ENCODE measurements at places on chromosomes 1 and 21. TPM values are rescaled to one million over a fixed set of nuclear protein-coding genes. Genes with fewer than 3 reads are reported as not detected.

DNA sequence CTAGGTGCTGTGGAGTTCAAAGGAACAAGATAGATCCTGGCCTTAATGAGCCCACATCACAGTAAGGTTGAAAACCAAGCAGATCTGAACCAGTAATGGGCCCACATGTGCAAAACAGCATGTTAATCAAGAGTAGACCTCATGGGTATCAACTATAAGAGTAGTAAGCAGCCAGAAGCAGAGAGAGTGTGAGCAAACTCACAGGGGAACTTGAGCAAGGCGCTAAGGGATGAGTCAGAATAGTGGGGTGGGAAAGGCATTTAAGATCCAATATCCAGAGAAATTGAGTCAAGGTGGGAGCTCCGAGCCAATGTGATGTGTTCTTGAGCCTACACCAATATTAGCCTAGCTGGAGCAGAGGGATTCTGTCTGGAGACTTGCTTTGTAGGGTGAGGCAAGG, 52.4 kb upstream of the GJA5 start:
- no peak overlapping the region for H3K27ac ChIP-seq
- no peaks in the 10 kb centered on the region for H3K36me3 ChIP-seq
- peaks cover 12% of the 10 kb centered on the region for H3K4me1 ChIP-seq
- no peak overlapping the region for H3K4me3 ChIP-seq

The SLC39A1 gene
- 136 TPM for total RNA-seq

DNA sequence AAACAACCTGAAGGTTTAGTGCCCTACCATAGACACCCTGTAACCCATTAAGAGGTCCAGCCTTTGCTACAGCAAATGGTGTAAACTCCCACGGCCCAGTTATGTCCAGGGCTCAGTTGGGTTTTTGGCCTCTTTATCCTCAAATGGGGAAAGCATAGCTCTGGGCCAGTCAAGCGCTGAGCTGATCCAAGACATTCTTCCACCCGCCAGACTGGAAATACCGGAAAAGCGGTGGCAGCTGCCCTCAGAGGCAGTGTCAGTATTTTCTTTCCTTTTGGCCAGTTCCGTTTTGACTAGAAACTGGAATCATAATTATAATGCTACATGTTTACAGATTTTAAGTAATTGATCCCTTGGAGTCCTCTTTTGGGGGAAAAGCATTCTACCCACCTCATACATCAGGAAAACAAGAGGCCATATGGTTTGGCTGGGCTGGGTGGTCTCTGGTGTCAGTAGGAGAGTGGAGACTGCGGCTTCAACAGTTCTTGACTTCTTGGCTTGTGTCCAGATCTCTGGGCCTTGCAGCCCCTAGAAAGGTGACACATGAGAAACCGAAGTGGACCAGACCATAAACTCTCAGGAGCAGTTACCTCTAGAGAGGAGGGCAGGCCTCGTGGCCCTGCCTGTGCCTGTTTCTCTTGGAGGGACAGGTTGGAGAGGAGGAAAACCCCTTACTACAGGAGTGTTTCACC, 30.2 kb upstream of the CLDN14 start:
- H3K36me3 ChIP-seq, result no peaks in the 10 kb centered on the region
- H3K4me3 ChIP-seq, result no peak overlapping the region
- no peak for DNase-seq
- peaks cover 14% of the 10 kb centered on the region for H3K4me1 ChIP-seq
- H3K27me3 ChIP-seq, result peaks cover 2% of the 10 kb centered on the region

DNA sequence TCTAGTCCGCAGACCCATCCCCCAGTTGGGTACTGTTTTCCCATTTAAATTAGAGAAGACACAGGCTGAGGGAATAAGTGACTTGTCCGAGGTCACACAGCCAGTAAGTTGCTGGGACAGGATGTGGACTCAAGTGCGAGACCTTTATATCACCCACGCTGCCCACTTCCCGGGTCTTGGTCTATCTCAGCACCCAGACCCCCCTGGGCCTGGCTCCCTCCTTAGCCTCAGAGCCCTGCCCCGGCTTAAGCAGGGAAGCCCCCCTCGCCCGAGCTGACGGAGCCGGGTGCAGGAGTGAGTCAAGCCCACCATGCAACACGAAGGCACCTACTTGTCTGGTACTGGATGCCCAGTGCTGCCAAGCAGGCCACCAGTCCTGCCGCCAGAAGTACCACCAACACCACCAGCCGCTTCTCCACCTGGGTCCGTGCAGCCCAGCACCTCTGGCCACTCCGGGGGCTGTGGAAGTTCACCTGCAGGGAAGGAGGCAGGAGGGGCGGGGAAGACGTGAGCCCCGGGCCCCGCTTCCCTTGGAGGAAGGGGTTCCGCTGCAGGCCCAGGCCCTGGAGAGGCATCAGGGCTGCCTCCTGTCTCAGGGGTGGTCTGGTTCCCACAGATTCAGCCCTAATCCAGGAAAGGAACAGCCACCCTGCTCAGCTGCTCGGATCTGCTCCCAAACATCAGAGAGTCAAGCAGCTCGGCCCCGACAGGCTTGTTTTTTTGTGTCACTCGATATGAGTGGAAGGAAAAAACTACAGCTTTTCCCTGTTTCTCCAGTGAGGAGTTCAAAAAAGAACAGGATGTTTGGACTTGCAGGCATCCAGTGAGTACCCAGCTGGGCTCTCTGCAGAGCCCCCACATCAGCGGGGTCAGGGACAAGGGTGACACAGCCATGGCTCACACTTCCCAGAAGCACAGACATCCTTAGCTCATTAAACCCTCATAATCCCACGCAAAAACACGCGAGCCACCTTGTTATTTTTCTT, 11.1 kb downstream of the ECE1 start:
- peak overlapping the region; percentile 100 for H3K27ac ChIP-seq
- peak overlapping the region; percentile 79 for H3K4me3 ChIP-seq
- H3K4me1 ChIP-seq, result peaks cover 74% of the 10 kb centered on the region
- H3K36me3 ChIP-seq, result peaks cover 5% of the 10 kb centered on the region
- peaks cover 8% of the 10 kb centered on the region for H3K27me3 ChIP-seq

- peaks cover 4% of the 10 kb centered on the region for H3K4me1 ChIP-seq
- no peaks in the 10 kb centered on the region for H3K27me3 ChIP-seq
- DNase-seq, result no peak
- H3K27ac ChIP-seq, result no peak overlapping the region
- H3K36me3 ChIP-seq, result no peaks in the 10 kb centered on the region
- no peak overlapping the region for H3K4me3 ChIP-seq
Measured at GRCh38 chr1:102365071-102365470, 368.3 kb upstream of the OLFM3 start.

DNA sequence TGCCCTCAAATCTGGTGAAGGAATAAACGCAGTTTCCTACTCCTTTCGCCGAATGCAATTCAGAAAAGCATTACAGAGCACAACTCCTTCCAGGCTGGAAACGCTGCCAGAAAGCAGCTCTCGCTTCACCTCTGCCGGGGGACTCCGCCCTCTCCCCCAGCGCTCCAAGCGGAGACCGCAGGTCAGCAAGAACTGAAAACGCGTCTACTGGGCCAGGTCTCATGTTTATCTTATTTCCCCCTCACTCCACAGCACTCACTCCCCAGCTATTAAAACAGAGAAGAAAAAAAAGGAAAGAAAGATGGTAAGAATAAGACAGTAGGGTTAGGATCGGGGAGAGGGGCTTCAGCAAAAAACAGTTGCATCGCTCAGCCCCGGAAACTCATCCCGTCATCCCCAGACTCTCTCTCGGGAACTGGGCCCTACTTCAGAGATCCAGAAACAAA, 833 bp upstream of the RCOR3 start:
- peak; percentile 68 for DNase-seq
- H3K36me3 ChIP-seq, result peaks cover 5% of the 10 kb centered on the region
- H3K4me1 ChIP-seq, result peaks cover 18% of the 10 kb centered on the region
- H3K27me3 ChIP-seq, result peaks cover 12% of the 10 kb centered on the region
- H3K4me3 ChIP-seq, result peak overlapping the region; percentile 96

DNA sequence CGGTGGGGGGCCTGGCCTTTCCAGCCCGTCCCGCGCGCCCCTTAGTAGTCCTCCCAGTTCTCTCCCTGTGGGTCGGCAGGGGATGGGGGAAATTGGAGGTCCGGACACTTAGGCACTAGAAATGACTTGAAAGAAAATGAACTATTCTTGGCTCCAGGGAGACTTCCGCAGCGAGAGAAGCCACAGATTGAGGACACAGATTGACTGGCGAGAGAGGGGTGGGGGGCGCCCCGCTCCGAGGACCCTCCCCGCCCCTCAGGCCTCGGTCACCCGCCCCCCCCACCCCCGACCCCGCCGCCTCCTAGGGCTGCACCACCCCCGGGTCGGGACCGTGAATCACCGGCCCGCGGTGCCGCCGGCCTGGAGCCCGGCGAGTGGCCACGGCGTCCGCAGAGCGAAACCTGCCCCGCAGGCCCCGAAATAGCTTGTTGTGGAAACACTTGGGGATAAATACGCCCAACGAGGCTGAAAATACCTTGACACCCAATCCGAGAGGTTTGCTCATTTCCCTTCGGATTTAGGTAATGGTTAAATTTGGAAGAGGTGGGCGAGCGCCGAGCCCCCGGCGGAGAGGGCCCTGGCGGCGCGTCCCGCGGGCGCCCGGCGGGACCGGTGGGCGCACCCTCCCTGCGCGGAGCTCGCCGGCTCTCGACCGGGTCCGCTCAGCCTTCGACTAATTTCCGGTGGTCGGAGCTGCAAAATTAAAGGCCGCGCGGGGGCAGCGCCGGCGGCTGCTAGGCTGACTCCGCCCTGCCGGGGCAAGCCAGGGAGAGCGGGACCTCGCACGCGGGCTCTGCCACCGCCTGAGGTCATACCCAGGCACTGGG, at the start of gene GFI1:
Gene GFI1 (minus strand): TSS at position 675 of the 827 bp plus-strand sequence. CDS start 3,438 bp downstream, outside the sequence.
- peak; percentile 55 for DNase-seq
- peaks cover 21% of the 10 kb centered on the region for H3K4me1 ChIP-seq
- H3K36me3 ChIP-seq, result peaks cover 4% of the 10 kb centered on the region
- no peak within 1 kb of the TSS for H3K27ac ChIP-seq
- peaks cover 27% of the 10 kb centered on the region for H3K27me3 ChIP-seq
- peak within 1 kb of the TSS; percentile 87 for H3K4me3 ChIP-seq

- peak; percentile 88 for DNase-seq
- H3K4me1 ChIP-seq, result peaks cover 10% of the 10 kb centered on the region
- peak overlapping the region; percentile 82 for H3K27ac ChIP-seq
- H3K36me3 ChIP-seq, result no peaks in the 10 kb centered on the region
- no peak overlapping the region for H3K4me3 ChIP-seq
Measured at GRCh38 chr1:16082283-16083038, 9.0 kb upstream of the FAM131C start.

- H3K27me3 ChIP-seq, result no peaks in the 10 kb centered on the region
- no peak overlapping the region for H3K27ac ChIP-seq
- H3K36me3 ChIP-seq, result no peaks in the 10 kb centered on the region
Measured at GRCh38 chr1:198096390-198096789, 60.4 kb upstream of the NEK7 start.

The TIE1 gene
- total RNA-seq, result 643 TPM

GRCh38 chr1:168686666-168687065, 42.3 kb downstream of the DPT start:
- no peaks in the 10 kb centered on the region for H3K36me3 ChIP-seq
- H3K4me1 ChIP-seq, result no peaks in the 10 kb centered on the region
- DNase-seq, result no peak

The CA14 gene
- total RNA-seq, result 6.3 TPM

DNA sequence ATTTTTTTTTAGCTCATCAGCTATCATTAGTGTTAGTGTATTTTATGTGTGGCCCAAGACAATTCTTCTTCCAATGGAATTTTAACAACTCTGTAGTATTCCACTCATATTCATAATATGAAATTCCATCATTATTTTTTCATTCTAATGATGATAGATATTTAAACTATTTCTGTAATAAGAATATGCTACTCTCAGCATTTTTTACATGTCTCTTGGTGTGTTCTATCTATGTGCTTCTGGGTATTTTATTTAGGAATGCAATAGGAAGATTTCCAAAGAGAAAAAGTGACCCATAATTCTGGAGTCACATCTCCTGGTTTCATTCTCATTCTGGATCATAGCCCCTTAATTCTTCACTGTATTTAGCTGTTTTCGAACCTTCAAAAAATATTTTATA, 109.5 kb downstream of the LRRC53 start:
- no peak overlapping the region for H3K4me3 ChIP-seq
- no peak for DNase-seq

GRCh38 chr1:31183126-31183525, 56.6 kb downstream of the NKAIN1 start:
- H3K4me3 ChIP-seq, result no peak overlapping the region
- H3K27me3 ChIP-seq, result peaks cover 14% of the 10 kb centered on the region
- no peak overlapping the region for H3K27ac ChIP-seq
- H3K36me3 ChIP-seq, result peaks cover 5% of the 10 kb centered on the region
- no peak for DNase-seq
- H3K4me1 ChIP-seq, result peaks cover 2% of the 10 kb centered on the region

DNA sequence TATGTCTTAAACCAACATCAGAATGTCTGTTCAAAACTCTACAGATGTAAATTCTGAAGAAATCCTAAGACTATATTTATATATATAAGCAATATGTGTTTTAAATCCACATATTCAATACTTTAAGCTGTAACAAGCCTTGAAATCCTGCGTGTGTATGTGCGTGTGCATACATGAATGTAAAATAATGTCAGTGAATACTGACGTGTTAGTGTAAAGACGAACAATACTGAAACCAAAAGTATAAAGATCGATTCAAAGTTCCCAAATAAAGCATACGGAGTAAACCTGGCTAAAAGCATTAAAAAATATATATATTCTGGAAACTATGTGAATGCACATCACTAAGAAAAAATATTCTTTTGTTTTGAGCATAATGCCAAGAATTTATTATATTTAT, 668.6 kb upstream of the NCAM2 start:
- H3K36me3 ChIP-seq, result no peaks in the 10 kb centered on the region
- no peaks in the 10 kb centered on the region for H3K27me3 ChIP-seq
- no peaks in the 10 kb centered on the region for H3K4me1 ChIP-seq
